ENCODE measurements at places on chromosomes 13 and 19. TPM values are rescaled to one million over a fixed set of nuclear protein-coding genes. Genes with fewer than 3 reads are reported as not detected.
A peak's percentile ranks its signal among the peaks of the same experiment; 100 is the strongest.

DNA sequence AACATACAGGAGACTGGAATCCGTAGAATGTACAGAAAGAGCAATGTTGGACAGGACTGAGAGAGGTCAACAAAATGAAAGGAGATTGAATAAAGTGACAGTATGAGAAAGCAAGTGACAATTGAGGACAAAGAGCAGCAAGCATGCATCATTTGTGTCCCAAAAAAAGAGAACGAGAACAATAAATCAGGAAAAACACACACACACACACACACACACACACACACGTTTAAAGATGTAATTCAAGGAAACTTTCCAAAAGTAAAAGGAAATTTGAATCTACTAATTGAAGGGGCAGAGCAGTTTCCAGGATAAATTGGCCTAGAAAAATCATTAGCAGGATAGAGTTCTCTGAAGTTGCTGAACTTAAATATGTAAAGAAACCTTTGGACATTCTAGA is 16.9 kb downstream of the DPY19L3 start:
- DNase-seq: no peak

- DNase-seq: no peak
Observed at GRCh38 chr19:46537136-46538097, 41.8 kb upstream of the PNMA8B start.

Gene TEX101
- not detected for total RNA-seq

DNA sequence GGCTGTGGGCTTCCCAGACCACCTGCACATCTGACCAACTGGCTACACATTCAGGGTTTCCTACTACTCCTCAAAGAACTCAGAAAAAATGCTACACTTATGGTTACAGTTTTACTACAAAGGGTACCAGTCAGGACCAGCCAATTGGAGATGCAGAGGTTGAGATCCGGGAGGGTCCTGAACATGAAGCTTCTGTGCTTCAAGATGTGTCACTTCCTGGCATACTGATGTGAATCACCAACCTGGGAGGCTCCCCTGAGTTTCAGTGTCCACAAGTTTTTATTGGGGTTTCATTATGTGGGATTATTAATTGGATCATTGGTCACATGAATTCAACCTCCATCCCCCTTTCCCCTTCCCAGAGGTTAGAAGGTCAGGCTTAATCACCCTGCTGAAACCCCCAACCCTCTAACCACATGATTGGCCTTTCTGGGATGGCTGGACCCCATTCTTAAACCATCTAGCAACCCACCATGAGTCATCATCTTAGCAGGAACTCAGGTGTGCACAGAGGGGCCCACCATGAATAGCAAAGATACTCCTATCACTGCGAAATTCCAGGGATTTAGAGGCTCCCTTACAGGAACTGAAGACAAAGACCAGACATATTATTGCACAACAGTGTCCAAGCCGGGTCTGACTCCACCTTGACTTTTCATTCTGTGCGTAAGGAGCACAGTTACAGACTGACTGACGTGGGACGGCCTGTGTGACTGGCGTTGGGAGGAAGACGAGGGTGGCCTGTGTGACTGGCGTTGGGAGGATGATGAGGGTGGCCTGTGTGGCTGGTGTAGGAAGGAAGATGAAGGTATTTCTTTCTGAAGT is 90.7 kb downstream of the ATP8A2 start:
- no peak for DNase-seq

DNA sequence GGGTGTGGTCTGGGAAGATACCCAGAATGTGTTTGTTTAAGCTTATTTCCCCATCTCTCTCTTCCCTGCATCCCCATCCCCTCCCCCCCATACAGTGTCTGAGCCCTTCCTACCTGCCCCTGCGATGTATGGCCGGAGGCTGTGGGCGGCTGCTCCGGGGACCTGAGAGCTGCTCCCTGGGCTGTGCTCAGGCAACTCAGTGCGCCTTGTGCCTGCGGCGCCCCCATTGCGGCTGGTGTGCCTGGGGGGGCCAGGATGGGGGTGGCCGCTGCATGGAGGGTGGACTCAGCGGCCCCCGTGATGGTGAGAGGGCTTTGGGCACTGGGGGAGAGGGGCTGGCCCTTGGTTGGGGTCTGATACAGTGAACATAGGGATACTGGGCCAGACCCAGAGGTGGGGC is 21.7 kb downstream of the CNFN start:
- no peak for DNase-seq

Gene GIPR
- total RNA-seq: not detected

DNA sequence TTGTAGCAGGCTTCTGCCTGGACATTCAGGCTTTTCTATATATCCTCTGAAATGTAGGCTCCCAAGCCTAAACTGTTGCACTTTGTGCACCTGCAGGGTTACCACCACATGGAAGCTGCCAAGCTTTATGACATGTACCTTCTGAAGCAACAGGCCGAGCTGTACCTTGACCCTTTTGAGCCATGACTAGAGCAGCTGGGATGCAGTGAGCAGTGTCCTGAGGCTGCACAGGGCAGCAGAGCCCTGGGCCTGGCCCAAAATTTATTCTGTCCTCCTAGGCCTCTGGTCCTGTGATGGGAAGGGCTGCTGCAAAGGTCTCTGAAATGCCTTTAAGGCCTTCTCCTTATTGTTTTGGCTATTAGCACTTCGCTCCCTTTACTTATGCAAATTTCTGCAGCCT is 23.5 kb upstream of the CD177 start:
- DNase-seq: no peak

- no peak for DNase-seq
Observed at GRCh38 chr19:15548648-15549047, 40.3 kb downstream of the CYP4F22 start.

GRCh38 chr19:46299004-46299509 is 2.2 kb downstream of the HIF3A start:
- peak; percentile 97 for DNase-seq

- DNase-seq: peak; percentile 93
Observed at GRCh38 chr19:49361438-49362047, 673 bp downstream of the TEAD2 start.

Gene SUCLA2
- total RNA-seq: 41.8 TPM

DNA sequence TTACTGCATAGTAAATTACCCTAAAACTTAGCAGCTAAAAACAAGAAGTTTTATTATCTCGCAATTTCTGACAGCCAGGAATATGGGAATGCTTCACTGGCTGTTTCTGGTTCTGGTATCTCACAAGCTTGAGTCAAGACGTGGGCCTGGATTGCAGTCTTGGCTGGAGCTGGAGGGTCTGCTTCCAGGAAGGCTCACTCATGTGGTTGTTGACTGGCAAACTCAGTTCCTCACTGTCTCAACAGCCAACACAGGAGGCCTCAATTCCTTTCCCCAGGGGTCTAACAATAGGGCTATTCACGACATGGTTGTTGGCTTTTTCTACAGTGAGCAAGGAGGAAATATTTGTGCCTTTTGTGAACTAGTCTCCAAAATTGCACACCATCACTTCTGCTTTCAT is 146.3 kb downstream of the GPC5 start:
- DNase-seq: no peak

- no peak for DNase-seq
Observed at GRCh38 chr13:78596736-78597601, 6.4 kb downstream of the POU4F1 start.

Gene ZNF221
- 7.4 TPM for total RNA-seq

Gene ANKLE1
- 0.19 TPM for total RNA-seq

Gene GPR18
- total RNA-seq: not detected

Gene ZNF600
- 6.8 TPM for total RNA-seq

GRCh38 chr13:22194106-22194805 is 523.4 kb downstream of the FGF9 start:
- no peak for DNase-seq

GRCh38 chr19:30739394-30739793 is 367.2 kb downstream of the ZNF536 start:
- DNase-seq: no peak

Gene GRIN2D
- 0.71 TPM for total RNA-seq

All from posterior vena cava (tissue), 2 donors.